CD4-positive, alpha-beta T cell treated with Interleukin-12 subunit alpha and Interleukin-12 subunit beta, for 1 hour (primary cell): ENCODE measurements at places on chromosomes 5 and 9.

- DNase-seq, result no peak
Measured at GRCh38 chr5:115932991-115933390, 29.3 kb upstream of the LVRN start.

DNA sequence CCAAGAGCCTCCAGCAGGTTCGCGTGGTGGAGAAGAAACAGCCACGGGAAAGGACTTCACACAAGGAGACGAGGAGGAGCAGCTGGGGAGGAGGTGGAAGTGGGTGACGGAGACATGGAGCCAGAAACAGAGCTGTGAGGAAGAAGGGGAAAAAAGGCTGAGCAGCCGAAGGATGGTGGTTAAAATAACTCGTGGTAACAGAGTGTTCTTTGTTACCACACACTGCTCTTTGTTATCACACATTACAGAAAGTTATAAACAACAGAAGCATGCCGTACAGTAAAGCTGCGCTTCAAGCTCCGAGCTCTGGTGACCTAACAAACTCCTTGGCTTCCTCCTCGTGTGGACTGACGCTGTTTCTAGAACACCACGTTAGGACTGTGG, 215.4 kb downstream of the GLIS3 start:
- DNase-seq, result no peak

- no peak for DNase-seq
Measured at GRCh38 chr5:14507156-14507941, 74.2 kb upstream of the OTULINL start.

GRCh38 chr9:123942542-123942941, 12.6 kb upstream of the DENND1A start:
- no peak for DNase-seq

DNA sequence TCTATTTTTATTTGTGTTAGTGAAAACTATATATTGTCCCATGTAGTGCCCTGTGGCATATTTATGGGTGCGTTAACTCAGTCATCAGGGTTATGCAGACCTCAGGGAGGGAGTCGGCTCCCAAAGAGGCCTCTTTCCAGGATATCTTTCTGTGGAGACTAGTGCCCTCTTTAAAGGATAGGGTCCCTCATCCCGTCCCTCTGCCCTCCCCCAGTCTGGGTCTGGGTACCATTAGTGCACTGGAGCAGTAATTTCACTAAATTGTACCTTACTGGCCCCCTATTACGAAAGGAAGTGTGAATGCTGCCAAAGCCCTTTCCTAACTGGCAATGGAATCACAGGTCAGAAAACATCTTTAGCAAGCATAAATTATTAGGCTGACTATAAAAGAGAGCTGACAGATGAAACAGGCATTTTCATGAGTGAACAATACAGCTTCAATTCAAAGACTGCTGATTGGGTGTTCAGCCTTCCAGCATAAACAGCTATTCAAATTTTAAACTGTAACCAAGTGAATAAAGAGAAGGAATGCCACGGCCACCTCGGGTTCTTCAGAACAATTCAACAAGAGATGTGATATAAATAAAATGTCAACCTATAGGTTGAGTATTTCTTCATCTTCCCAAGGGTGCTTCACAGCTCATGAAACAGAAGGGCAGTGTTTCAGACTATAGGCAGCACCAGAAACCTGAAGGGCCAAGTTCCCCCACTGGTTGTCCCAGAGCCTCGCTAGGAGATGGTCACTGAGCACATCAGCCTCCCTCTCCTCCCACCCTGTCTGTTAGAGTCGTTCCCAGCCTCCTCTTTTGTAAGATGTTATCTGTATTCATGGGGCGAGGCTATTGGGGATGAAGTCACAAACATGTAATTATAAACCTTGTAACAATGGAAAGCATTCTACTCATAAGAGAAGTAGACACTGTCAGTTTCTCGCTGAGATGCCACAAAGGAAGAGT, 318.7 kb downstream of the TMEM161B start:
- no peak for DNase-seq

GRCh38 chr5:32317041-32317440, 4.3 kb upstream of the MTMR12 start:
- DNase-seq, result no peak

GRCh38 chr5:96084874-96085506, 123.3 kb upstream of the ELL2 start:
- DNase-seq, result no peak

- no peak for DNase-seq
Measured at GRCh38 chr5:117652036-117652957, 1077.7 kb upstream of the SEMA6A start.

DNA sequence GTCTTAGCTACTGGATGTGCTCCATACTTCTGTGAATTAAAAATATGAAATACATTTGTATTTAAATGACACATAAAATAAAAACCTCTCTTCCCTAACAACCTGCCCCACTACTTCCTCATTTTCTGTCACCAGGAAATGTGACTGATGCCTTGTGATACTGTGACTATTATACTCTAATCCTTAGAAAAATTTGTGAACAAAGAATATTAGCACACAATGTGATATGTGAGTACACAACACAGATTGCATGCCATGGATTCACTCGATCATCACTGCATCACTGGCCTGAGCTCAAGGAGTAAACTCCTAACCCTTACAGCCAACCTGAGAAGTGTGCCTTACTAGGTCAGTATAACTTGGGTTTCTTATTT, 281.0 kb downstream of the EFNA5 start:
- no peak for DNase-seq

- DNase-seq, result no peak
Measured at GRCh38 chr5:137147346-137147745, 351.8 kb downstream of the SPOCK1 start.

GRCh38 chr5:91140657-91141056, 242.5 kb downstream of the ARRDC3 start:
- DNase-seq, result no peak

DNA sequence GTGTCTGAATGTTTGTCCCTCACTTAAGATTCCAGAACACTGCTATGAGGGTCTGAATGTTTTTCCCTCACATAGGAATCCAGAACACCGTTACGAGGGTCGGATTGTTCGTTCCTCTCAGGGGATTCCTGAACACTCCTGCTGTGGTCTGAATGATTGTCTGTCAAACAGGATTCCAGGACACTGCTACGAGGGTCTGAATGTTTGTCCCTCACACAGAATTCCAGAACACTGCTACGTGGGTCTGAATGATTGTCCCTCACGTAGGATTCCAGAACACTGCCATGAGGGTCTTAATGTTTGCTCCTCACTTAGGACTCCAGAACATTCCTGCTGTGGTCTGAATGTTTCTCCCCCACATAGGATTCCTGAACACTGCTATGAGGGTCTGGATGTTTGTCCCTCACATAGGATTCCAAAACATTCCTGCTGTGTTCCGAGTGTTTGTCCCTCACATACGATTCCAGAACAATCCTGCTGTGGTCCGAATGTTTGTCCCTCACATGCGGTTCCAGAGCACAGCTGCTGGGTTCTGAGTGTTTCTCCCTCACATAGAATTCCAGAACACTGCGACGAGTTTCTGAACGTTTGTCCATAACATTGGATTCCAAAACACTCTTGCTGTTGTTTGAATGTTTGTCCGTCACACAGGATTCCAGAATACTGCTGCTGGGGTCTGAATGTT, 199.5 kb downstream of the FOXD4L6 start:
- no peak for DNase-seq

DNA sequence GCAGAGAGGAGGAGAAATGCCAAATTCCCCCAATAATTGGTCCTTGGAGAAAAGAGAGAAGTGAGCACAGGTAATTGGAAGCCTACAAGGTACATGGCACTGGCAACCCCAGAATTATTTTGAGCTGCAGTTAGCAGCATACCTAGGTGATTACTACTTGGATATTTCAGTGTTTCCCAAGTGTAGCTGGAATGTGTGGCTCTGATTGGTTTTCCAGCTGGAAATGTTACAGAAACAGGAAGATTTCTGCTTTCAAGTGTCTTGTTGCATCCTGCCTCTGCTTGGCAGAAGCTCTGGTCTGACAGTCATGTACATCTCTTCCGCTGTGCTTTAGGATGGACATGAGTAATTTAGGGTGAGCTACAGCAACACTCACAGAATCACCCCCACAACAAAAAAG, 262.1 kb downstream of the ENC1 start:
- DNase-seq, result no peak

DNA sequence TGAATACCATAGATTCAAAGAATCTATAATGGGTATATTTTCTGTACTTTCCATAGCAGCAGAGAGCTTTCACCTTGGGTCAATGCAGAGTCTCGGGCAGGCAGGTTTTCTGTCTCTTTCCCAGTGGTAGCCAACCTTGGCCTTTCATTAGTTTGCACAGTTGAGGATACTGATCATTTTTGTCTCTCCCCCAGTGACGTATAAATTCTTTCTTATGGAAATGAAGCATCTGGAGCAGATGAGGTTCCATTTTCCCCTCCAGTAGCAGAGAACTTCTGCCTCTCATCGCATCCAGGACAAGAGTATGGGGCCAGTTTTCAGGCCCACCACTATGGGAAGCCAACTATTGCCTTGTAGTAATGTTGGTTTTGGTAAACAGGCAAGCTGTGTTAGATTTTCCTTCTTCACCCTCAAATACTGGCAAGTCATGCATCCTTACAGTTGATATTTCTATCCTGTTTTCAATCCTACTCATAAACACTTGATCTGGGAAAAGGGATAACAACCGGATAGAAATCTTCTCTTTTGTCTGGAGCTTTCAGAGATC, 845.2 kb upstream of the CDH18 start:
- no peak for DNase-seq

GRCh38 chr5:143874312-143874711, 62.4 kb downstream of the HMHB1 start:
- DNase-seq, result no peak

DNA sequence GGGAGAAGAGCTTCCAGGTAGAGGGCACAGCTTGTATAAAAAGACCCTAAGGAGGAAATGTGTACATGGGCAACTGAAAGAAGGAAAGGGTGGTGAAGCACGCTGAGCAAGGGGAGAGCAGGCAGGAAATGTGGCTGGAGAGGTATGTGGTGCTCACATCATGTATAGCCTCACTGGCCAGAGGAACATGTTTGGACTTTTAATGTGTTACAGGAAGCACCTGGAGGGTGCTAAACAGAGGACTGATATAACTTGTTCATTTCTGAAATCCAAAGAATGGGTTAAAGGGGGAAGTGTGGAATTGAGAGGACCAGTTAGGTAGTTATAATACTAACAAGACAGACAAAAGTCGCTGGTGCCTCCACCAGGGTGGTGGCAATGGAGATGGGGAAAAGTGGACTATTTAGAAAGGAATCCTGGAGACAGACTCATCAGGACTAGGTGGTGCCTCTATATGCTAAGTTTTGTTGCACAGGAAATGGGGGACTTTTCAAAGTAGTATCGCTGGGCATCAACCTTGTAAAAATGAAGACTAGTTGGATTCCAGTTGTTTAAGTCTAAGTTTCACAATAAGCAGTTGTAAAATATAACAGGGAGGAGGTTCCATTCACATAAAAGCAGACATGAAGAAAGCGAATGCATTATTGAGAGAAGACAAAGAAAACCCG, 63.1 kb upstream of the CD180 start:
- no peak for DNase-seq

GRCh38 chr5:1952444-1953099, 69.8 kb upstream of the IRX4 start:
- no peak for DNase-seq

DNA sequence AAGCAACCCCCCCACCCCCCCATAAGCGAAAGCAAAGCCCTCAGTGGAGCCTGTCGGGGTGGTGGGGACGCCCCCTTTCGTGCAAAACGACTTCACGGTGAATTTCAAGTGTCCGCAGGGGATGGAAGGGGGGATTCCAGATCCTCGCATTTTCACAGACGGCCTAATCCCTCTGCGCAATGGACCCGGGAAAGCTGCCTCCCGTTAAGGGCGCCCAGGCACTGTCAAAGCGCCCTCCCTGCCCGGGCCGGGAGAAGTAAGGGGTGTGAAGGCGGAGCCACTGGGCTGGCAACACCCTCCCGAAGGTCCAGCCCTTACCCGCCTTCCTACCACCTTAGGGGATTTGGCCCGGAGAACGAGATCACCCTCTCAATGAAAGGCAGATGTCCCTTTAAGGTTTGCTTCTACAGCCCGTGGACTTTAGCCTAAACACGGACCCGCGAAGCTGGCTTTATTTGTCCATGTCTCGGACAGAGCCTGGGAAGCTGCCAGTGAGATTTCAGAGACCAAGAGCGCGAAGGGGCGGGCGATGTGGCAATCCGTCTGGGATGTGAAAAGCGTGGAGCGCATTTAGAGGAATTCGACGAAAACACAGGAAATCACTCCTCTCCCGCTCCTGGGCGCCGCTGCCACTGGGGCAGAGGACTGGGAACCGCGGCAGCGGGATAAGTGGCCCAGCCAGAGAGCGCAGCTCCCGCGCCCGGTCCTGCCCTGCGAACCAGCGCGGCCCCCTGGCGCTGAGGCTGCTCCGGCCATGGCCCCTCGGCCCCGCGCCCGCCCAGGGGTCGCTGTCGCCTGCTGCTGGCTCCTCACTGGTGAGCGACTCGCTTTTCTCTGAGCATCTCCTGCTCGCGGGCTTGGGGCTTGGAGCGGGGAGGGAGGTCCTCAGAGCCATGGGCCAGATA, at the start of the genes ITGA1 and PELO:
Gene ITGA1, plus strand, starts transcription at position 317 of the 905 bp plus-strand sequence. Its CDS starts 438 bp downstream, at position 755.
Gene PELO, plus strand, starts transcription at position 317 of the 905 bp plus-strand sequence. CDS start 12,479 bp downstream, outside the sequence.
- DNase-seq, result peak; percentile 56

DNA sequence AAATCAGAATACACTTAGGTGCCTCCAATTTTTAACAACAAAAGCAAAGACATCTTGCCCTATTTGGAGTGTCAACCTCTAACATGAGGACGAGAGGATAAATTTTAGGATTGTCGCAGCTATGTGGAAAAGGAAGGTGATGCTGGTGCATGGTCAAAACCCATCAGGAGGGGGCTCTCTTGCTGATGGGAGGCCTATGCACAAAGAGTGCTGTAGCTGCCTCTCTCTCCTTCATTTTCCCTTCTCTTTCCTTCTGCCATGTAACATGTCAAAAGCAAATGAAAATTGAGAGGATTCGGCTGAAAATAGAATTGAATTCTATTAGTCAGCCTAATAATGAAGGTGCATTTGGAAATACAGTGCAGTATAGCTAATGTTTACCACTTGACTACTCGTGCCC, 578.7 kb upstream of the ZNF462 start:
- no peak for DNase-seq

DNA sequence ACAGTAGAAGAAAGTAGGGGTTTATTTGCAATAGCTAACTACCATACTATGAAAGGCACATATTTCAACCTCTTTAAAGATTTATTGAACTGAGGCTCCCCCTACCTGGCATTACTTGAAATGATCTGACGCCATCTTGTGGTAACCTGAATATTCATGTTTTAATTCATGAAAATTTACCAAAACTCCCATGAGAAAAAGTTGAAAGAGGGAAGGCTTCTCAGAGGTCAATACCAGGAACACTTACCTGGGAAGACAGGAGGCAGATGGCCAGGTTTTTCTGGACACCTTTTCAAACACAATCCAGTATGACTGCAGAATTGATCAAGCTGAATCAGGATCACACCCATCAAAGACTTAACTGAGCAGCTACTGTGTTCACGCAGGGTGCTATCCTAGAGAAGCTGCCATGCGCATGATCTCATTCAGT, 9.4 kb downstream of the PRELID2 start:
- DNase-seq, result peak; percentile 33

DNA sequence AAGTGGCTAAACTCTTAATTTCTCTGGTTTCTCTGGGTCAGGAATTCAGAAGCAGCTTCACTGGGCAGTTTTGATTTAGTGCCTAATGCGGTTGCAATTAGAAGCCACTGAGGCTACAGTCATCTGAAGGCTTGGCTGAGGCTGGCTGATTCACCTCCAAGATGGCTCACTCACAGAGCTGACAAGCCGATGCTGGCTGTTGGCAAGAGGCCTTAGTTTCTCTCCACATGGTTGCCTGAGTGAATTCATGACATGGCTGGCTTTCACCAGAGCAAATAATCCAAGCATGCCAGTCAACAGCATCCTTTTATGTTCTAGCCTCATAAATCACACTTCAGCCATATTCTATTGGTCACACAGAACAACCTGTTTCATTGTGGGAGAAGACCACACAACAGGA, 2.8 kb upstream of the CDK7 start:
- DNase-seq, result no peak
